Smooth muscle cell of the pulmonary artery (primary cell): ENCODE measurements at places on chromosomes 4 and X. TPM values are rescaled to one million over a fixed set of nuclear protein-coding genes. Genes with fewer than 3 reads are reported as not detected.

The CCNA2 gene
- 5.1 and 14.4 TPM in 2 replicates for total RNA-seq

The IL9R gene
- not detected in 2 replicates for total RNA-seq

The KLHL34 gene
- total RNA-seq: not detected in 2 replicates

The SPINK2 gene
- total RNA-seq: not detected in 2 replicates

The BEX5 gene
- not detected in 2 replicates for total RNA-seq

The STPG2 gene
- total RNA-seq: 0.10 TPM in 1 of 2 replicates, not detected in the other

The WDR17 gene
- total RNA-seq: 0.76 and 1.2 TPM in 2 replicates

The SPANXD gene
- total RNA-seq: not detected in 2 replicates

The FAAH2 gene
- total RNA-seq: 0.07 and 0.23 TPM in 2 replicates

The DDX53 gene
- total RNA-seq: not detected in 2 replicates

The GAGE10 gene
- not detected in 2 replicates for total RNA-seq

The ZDHHC15 gene
- 0.23 and 0.91 TPM in 2 replicates for total RNA-seq

The CNKSR2 gene
- total RNA-seq: 0.66 and 0.85 TPM in 2 replicates

The CT45A10 gene
- not detected in 2 replicates for total RNA-seq

The STX18 gene
- 14.8 and 16.4 TPM in 2 replicates for total RNA-seq

The DRP2 gene
- total RNA-seq: 1.0 and 1.8 TPM in 2 replicates

The SLC49A3 gene
- 3.4 and 5.3 TPM in 2 replicates for total RNA-seq

The GUCY2F gene
- total RNA-seq: 0.07 TPM in 1 of 2 replicates, not detected in the other

The ARX gene
- total RNA-seq: not detected in 2 replicates

The BMP3 gene
- 0.13 TPM in 2 replicates for total RNA-seq

The MAGEC1 gene
- not detected in 2 replicates for total RNA-seq

The TMPRSS11D gene
- not detected in 2 replicates for total RNA-seq

The DBET gene
- not detected in 2 replicates for total RNA-seq

The LEF1 gene
- 0.20 TPM in 1 of 2 replicates, not detected in the other for total RNA-seq

The GPRASP1 gene
- 2.8 and 4.6 TPM in 2 replicates for total RNA-seq

The CT45A1 gene
- total RNA-seq: not detected in 2 replicates

The TMEM192 gene
- 8.1 and 8.3 TPM in 2 replicates for total RNA-seq

The GAB1 gene
- 11.5 and 13.4 TPM in 2 replicates for total RNA-seq

The PFKFB1 gene
- 0.03 and 0.07 TPM in 2 replicates for total RNA-seq

The GAGE12E gene
- total RNA-seq: not detected in 2 replicates

The PCDH10 gene
- total RNA-seq: 42.0 and 85.6 TPM in 2 replicates

The HTN3 gene
- not detected in 2 replicates for total RNA-seq

The CAPN6 gene
- 0.07 TPM in 1 of 2 replicates, not detected in the other for total RNA-seq

The F8A3 gene
- total RNA-seq: 1.5 and 1.7 TPM in 2 replicates

The CT47B1 gene
- not detected in 2 replicates for total RNA-seq

The ASIC5 gene
- total RNA-seq: not detected in 2 replicates

The SORBS2 gene
- total RNA-seq: 18.1 and 30.9 TPM in 2 replicates

The VSIG1 gene
- total RNA-seq: 0.07 and 0.20 TPM in 2 replicates

The DGKK gene
- total RNA-seq: not detected in 2 replicates

The TNIP3 gene
- 0.20 and 0.26 TPM in 2 replicates for total RNA-seq

The FAM200B gene
- total RNA-seq: 18.5 and 32.1 TPM in 2 replicates

The FOXP3 gene
- 0.07 and 0.13 TPM in 2 replicates for total RNA-seq

The GYPA gene
- not detected in 2 replicates for total RNA-seq
